ENCODE measurements at places on chromosomes 3 and 15.

DNA sequence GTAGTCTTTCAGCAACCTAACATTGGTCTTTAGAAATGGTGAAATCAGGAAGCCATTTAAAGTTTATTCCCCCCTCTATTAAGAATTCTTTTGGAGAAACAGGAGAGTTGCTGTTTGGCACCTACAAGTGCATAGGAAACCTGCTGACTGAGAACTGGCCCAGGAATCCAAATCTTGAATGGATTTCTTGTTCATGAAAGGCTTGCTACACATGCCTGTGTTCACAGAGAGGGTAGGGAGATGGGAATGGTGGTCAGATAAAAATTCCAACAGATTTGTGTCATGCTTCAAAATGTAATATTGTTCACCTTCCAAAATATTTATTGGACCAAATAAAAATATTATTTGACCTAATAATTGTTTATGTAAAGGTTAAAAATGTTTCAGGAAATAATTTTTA lies 24.2 kb upstream of the ZPLD1 start:
- DNase-seq: no peak

DNA sequence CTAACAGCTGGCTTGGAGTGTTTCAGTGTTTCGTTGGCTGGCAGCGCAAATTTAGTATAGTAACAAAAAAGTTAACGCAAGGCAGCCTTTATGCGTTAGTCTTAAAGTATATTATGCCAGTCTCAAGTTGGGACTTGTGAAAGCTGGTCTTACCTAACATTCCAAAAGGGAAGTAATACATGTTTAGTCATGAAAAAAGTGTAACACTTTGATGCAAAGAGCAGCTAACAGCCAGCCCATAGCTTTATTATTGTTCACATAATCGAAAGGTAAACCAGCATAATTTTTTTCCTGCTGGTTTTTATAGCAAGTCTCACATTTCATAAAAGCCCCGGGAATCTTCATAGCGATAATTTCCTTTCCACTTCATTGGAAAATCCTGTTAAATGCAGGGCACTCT lies 2.4 kb upstream of the GPR87 start:
- no peak for DNase-seq

GRCh38 chr3:50464569-50464968 lies 38.9 kb downstream of the CACNA2D2 start:
- no peak for DNase-seq

GRCh38 chr3:153442799-153443487 lies 280.9 kb downstream of the RAP2B start:
- no peak for DNase-seq

- no peak for DNase-seq
Observed at GRCh38 chr15:90054618-90055097, 47.6 kb downstream of the IDH2 start.

GRCh38 chr3:29822071-29822470 lies 541.2 kb downstream of the RBMS3 start:
- DNase-seq: no peak

DNA sequence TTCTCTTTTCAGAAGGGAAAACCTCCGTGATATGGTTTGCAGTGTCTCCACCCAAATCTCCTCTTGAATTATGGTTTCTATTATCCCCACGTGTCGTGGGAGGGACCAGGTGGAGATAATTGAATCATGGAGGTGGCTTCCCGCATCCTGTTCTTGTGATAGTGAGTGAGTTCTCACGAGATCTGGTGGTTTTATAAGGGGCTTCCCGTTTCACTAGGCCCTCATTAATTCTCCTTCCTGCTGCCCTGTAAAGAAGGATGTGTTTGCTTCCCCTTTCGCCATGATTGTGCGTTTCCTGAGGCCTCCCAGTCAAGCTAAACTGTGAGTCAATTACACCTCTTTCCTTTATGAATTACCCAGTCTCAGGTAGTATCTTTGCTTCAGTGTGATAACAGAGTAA lies 692.7 kb upstream of the GRM7 start:
- DNase-seq: no peak

DNA sequence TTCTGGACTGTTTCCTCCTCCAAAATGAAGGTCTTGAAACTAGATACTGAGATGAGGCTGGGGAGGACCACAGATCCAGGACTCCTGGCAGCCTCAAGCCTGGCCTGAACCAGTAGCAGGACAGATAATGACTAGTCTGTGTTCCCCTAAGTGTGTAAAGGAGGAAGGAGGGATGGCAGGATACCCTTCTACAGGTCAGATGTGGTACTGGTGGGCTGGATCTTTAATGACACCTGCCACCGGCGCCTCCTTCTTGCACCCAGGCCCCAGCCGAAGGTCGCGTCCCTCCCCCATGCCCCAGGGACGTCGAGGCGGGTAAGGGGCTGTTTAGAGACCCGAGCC lies 556 bp downstream of the USP19 start:
- no peak for DNase-seq

DNA sequence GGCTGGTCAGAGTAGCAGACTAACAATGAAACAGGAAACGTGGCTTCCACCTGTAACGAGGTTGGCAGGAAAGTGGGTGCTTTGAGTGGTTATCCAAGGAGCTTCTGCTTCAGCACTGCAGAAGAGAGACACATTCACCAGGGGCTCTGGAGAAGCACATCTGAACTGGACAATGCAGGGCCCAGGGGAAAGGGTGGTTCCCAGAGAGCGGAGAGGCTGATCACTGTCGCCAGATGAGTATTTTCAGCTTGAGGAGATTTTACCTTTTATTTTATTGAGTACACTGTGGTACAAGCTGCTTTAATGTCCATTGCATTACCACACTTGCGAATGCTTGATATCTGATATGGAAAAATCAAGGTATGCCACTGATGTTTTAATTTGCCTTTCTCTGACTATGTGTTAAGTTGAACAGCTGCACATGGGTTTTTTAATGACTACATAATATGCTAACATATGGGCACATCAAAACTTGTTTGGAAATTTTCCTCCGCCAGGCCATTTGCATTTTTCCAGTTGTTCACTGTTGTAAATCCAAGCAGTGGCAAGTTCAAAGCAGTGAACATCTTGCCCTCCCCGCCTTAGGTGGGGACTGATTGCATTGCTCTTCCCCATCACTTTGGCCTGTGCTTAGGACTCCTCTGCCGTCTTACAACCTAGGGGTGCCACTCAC lies 52.1 kb downstream of the LRTM1 start:
- no peak for DNase-seq

GRCh38 chr3:109926376-109926775 lies 589.0 kb upstream of the DPPA4 start:
- no peak for DNase-seq

GRCh38 chr15:83155942-83156341 lies 48.5 kb downstream of the TM6SF1 start:
- DNase-seq: no peak

DNA sequence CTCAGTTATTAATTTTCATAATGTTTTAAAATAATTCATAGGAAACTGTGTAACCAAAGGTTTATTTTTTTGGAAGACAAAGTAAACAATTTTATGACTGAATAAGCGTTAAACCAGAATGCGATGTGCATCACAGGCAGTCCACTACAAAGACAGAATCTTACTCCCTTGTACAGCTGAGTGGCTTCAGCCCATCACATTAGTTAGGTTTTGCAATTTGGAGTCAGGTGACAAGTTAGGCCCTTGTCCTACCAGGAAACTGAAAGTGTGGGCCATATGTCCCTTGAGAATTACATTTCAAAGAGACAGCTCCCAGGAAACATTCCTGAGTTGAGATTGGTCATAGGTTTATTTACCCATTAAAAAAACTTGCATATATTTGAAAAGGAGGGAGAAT lies 156.3 kb downstream of the MEX3B start:
- no peak for DNase-seq

DNA sequence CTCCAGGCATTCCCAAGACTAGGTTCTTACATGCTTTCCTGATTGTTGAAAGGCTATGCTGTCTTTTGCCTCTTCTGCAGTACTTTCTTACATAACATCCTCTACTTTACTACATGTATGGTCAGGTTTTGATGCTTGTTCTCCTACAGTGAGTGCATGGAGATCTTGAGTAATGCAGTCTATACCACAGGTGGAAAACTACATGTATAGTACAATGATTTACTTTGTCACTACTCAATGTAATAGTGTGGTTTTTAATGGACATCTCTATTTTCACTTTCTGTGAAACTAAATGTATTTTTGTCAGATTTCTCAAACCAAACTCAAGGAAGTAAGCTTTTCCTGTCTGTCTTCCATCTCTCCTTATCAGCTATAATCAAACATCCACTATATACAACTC lies 657.0 kb downstream of the TUSC7 start:
- no peak for DNase-seq
